ENCODE measurements at places on chromosomes 16 and 17.

DNA sequence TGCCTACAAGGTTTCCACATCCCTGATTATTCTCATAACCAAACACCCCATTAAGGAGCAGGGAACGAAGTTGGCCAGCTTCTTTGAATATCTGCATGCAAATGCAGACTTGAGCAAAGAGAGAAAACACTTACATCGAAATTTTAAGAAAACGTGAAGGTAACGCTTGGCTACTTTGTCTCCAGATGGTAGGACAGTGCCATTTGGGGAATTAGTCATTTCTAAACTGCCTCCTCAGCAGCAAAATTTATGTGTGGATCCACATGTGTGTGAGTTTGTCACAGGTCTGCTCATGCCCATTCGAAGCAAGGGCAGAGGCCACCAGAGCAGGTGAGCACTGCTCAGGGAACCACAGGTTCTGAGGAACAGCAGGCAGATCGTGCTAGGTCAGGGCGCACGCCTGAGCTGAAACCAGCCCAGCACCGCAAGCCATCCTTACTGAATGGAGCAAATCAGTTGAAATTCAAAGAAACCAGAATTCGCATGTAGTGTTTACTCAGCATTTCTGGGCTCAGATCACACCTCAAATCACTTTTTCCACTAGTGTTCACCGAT, 80.1 kb downstream of the SOCS1 start:
- no peak for DNase-seq

- DNase-seq, result no peak
Measured at GRCh38 chr17:50426472-50426782, 409 bp downstream of the ACSF2 start.

DNA sequence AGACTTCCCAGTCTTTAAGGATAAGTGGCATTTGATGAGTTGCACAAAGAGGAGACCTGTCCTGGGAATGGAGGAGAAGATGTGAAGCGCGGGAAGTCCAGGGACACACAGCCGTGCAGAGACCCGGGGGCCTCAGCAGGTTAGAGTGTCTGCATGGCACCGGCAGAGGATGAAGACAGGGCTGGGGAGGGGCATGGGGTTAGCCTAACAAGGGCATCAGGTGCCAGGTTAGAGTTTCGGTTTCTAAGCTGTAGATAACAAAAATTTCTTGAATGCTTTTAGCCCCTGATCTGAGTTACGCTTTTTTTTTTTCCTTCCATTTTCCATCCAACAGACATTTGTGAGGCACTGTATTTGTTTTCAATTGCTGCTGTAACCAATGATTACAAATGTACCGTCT, 594.3 kb downstream of the MAF start:
- DNase-seq, result no peak

DNA sequence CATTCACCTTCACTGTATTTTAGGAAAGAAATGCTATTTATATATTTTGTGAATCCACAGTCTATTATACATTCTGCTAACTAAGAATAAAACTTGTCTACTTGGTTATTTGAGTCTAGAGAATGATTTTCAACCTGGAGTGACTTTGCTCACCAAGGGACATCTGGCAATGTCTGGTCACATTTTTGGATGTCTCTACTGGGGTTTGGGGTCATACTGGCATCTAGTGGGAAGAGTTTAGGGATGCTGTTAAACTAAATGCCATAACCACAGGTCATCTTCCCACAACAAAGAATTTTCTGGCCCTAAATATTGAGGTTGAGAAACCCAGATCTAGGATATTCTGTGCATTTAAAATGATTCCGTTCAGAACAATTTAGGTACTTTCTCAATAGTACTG, 26.0 kb downstream of the KCNJ16 start:
- DNase-seq, result no peak

DNA sequence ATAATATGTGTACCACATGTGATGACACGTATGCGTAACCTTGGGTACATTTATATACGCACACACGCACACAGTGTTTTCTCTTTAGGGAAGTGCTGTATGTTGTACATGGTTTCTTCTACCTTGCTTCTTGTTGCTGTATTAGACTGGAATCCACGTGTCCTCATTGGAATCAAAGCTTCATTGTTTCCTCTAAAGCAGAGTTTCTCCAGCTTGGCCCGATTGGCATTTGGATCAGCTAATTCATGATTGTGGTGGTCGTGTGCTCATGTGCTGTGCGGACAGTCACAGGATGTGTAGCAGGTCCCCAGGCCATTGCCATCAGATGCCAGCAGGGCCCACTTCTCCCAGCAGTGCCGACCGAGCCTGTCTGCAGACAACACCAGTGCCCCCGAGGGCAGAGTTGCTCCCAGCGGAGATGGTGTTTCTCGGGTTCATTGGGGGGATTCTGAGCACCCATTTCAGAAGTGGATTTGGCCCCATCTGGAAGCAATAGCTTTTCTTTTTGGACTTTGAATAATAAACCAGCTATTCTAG, 148.4 kb downstream of the RPTOR start:
- no peak for DNase-seq

GRCh38 chr16:78281115-78281514, 181.7 kb downstream of the WWOX start:
- DNase-seq, result no peak

DNA sequence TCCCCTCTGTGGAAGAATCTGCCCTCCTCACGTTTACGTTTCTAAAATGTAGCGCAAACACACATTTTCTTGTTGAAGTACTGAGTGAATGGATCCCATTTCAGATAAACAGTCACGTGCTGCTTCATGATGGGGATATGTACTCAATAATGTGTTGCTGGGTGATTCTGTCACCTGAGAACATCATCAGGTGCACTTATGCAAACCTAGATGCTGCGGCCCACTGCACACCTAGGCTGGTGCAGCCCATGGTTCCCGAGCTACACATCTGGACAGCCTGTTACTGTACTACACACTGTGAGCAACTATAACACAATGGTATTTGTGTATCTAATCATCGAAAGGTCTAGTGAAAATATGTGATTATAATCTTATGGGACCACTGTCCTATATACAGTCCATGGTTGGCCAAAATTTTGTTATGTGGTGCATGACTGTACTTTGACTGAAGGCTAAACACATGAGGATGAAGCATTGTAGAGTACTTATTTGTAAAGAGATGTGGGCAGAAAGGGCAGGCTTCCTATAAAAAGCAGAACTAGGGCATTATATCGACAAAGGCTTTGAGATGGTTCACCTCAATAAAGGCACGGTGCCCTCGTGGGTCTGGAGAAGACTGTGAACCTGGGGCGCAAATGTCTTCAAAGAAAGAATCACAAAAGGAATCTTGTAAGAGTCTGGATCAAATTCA, 26.3 kb downstream of the MARF1 start:
- DNase-seq, result no peak

- no peak for DNase-seq
Measured at GRCh38 chr16:68070806-68071517, 14.2 kb upstream of the NFATC3 start.

DNA sequence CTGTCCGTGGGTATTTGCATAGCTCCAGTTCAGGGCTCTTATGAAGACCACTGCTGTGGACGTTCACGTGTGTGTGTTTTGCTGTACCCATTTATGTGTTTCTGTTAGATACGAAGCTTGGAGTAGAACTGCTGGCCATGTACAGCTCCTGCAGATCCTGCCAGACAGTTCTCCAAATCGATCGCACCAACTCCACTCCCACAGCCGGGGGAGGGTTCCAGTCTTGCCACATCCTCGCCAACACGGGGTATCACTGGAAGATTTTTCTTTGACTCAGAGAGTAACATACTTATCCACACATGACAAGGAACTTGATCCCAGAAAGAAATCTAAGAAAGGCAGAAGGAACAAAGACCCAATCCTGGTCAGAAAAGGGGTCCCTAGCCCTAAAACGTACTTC, 37.4 kb downstream of the TMEM186 start:
- DNase-seq, result no peak

DNA sequence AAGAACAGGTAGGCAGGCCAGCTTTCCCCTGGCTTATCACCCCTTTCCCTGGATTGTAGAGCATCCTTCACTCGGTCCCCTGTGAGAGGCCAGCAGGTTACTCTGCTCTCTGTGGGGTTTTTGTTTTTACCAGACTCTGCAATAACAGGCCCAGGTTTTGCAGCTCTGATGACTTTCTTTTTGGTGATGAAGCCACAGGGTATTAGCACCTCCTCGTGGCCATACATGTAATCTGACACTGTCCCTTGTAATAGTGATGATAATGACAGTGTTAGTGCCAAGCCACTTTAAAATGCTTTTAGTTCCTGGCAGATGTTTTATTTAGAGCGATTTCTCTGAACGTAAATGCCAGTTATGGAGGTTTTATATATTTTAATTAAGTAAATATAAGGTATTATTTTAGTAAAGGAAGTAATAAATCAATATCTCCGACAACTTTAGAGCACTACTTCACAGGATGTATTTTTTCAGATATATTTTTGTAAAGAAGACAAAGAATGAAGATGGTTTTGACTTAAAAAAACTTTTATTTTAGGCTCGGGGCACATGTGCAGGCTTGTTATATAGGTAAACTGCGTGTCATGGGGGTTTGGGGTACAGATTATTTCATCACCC, 38.0 kb upstream of the CPHXL start:
- peak; percentile 80 for DNase-seq

GRCh38 chr17:82219083-82219482, 6.4 kb upstream of the CCDC57 start:
- DNase-seq, result no peak

Measured in hematopoietic multipotent progenitor cell treated with erythropoietin and hydrocortisone succinate and interleukin-3 and kit ligand, for 17 days (in vitro differentiated cells).